ENCODE measurements at places on chromosomes 2 and 18. TPM values are rescaled to one million over a fixed set of nuclear protein-coding genes. Genes with fewer than 3 reads are reported as not detected.

DNA sequence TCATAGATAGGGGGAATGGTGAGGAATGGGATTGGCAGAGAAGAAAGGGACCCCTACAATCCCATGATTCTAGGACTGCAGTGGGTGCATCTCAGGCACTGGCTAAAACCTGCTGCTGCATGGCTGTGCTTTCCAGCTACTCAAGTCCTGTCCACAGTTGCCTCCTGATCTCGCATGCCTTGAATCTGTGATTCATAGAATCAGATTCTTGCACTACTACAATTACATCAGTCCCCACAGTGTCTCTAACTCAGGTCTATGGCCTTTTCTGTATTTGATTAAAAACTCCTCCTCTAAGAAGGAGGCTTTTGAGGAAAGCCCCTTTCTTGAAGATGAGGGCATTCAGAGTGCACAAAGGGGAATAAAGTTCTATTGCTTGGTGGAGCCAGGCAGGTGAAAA is 117.4 kb downstream of the LRATD1 start:
- no peak overlapping the region for H3K4me3 ChIP-seq
- DNase-seq: peak; percentile 41
- H3K27ac ChIP-seq: no peak overlapping the region
- H3K36me3 ChIP-seq: no peaks in the 10 kb centered on the region

DNA sequence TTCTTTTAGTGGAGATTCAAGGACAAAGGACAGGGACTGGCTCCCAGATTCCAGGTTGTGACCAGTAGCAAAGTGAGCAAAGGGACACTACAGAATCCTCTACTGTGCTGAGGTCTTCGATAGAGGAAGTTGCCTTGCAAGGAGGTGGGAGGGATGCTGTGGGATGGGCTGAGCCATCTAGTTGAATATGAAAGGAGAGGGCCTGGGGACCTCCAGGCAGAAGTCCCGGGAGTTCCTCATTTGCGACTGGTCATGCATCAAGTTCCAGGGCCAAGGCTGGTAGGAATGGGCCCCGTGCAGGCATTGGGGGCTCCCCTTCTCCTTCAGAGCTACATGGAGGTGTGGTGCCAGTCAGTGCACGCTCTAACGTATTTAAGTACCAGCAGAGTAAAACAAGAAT is 12.6 kb upstream of the PROM2 start:
- no peak overlapping the region for H3K27ac ChIP-seq
- H3K27me3 ChIP-seq: no peaks in the 10 kb centered on the region
- H3K4me1 ChIP-seq: no peaks in the 10 kb centered on the region
- no peak for DNase-seq
- no peak overlapping the region for H3K4me3 ChIP-seq

- no peak overlapping the region for H3K4me3 ChIP-seq
- no peaks in the 10 kb centered on the region for H3K27me3 ChIP-seq
- H3K4me1 ChIP-seq: peaks cover 8% of the 10 kb centered on the region
- H3K36me3 ChIP-seq: no peaks in the 10 kb centered on the region
These were observed 811 bp upstream of the SCG2 start for GRCh38 chr2:223602972-223603371.

Gene TMEM17
- polyA plus RNA-seq: 1.2 TPM

- no peak overlapping the region for H3K27ac ChIP-seq
- peak; percentile 76 for DNase-seq
- H3K4me3 ChIP-seq: no peak overlapping the region
- H3K4me1 ChIP-seq: peaks cover 5% of the 10 kb centered on the region
- H3K27me3 ChIP-seq: no peaks in the 10 kb centered on the region
These were observed 124.2 kb downstream of the UBE2E3 start for GRCh38 chr2:181104512-181105115.

DNA sequence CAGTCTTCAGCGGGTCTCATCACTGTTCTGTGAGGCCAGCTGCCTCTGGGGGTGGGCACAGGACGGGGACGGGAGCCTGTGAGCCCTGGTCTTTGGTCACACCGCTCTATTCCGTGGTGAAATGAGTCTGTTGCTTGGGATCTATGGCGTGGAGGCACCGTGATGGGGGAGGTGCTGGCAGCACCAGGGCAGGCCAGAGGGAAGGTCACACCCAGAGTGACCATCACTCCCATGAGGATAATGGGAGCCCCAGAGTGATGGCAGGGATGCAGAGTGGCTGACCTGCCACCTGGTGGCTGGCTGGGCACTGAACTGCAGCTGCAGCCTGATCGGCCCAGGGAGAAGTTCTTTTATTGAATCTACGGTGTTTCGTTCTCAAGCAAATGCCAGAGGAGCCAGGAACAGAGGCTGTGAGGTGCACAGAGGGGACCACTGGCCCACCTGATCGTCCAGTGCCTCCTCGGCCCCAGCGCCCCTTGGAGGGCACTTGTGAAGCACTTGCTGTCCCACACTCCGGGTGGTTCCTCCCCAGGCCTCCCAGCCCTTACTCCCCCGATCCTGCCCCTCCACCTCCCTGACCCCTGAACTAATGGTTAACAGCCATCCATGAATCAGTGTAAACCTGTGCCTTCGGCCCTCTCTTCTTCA is 17.9 kb downstream of the KCNIP3 start:
- H3K4me3 ChIP-seq: no peak overlapping the region
- H3K36me3 ChIP-seq: no peaks in the 10 kb centered on the region
- DNase-seq: peak; percentile 7
- peaks cover 9% of the 10 kb centered on the region for H3K4me1 ChIP-seq
- peaks cover 5% of the 10 kb centered on the region for H3K27me3 ChIP-seq

Gene TNFAIP6
- 1.3 TPM for polyA plus RNA-seq

Gene SNED1
- 3.7 TPM for polyA plus RNA-seq

Gene SULT6B1
- not detected for polyA plus RNA-seq

GRCh38 chr2:176383836-176384442 is 114.7 kb downstream of the MTX2 start:
- H3K4me1 ChIP-seq: no peaks in the 10 kb centered on the region
- peaks cover 4% of the 10 kb centered on the region for H3K27me3 ChIP-seq
- DNase-seq: no peak
- H3K4me3 ChIP-seq: no peak overlapping the region
- H3K27ac ChIP-seq: no peak overlapping the region
- no peaks in the 10 kb centered on the region for H3K36me3 ChIP-seq

Gene CNDP2
- 59.7 TPM for polyA plus RNA-seq

- H3K27ac ChIP-seq: peak overlapping the region; percentile 9
- H3K4me3 ChIP-seq: no peak overlapping the region
- no peaks in the 10 kb centered on the region for H3K36me3 ChIP-seq
- DNase-seq: peak; percentile 79
- peaks cover 12% of the 10 kb centered on the region for H3K4me1 ChIP-seq
- no peaks in the 10 kb centered on the region for H3K27me3 ChIP-seq
These were observed 31.1 kb upstream of the EIF2AK3 start for GRCh38 chr2:88658326-88658725.

- DNase-seq: no peak
- no peak overlapping the region for H3K27ac ChIP-seq
- H3K27me3 ChIP-seq: peaks cover 9% of the 10 kb centered on the region
These were observed 23.1 kb upstream of the ATG16L1 start for GRCh38 chr2:233228376-233228775.

Gene PCBP1
- 171 TPM for polyA plus RNA-seq

DNA sequence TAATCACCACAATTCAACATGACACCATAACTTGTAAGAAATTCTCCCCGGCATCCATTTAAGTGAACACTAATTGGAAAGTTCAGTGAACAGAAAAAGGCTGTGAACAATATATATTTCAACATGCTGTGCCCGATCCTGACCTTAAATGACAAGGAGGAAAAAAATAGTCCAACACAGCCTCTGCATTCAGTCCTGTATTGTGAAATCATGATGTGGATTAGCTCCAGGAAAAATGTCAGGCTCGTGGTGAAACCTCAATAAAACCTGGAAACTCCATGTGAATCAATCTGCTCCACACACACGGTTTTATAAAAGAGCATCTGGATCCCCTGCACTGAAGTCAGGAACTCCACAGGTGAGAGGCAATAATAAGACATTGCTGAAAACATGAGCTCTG is 145.4 kb upstream of the SPOPL start:
- H3K4me1 ChIP-seq: no peaks in the 10 kb centered on the region
- no peak overlapping the region for H3K4me3 ChIP-seq
- no peak overlapping the region for H3K27ac ChIP-seq
- H3K27me3 ChIP-seq: no peaks in the 10 kb centered on the region
- DNase-seq: peak; percentile 29
- no peaks in the 10 kb centered on the region for H3K36me3 ChIP-seq

Gene CELF4
- polyA plus RNA-seq: not detected

DNA sequence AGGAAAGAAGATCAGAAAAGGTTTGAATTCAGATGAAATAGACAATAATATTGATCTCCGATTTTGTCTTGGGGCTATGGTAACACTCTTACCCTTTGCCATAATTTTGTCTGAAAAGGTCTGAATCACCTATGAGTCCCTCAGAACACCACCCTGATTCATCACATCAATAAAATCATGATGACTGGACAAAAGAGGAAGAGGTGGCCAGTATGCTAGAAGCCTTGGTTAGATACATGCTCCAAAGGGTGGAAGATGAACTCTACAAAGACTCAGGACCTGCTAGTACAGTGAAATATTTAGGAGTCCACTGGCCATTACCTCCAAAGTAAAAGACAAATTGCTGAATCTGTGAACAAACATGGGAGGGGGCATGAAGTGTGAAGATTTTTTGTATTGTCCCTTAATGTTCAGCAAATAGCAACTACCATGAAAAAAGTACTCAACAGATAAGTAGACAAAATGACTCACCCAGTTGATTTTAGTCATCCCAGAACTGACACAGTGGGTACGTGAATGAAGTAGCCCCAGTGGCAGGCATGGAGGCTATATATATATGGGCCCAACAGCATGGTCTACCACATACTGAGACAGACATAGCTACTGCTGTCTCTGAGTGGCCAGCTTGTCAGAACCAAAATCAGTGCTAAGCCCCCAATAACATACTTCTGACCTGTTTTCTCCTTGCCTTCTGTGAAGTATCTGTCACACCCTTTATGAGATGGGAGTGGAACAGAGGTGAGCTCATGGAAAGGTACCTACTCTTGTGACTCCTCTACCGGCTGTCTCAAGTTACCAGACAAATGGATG is 36.5 kb upstream of the GLS start:
- peak; percentile 69 for DNase-seq
- H3K36me3 ChIP-seq: no peaks in the 10 kb centered on the region
- H3K4me1 ChIP-seq: peaks cover 7% of the 10 kb centered on the region
- no peaks in the 10 kb centered on the region for H3K27me3 ChIP-seq
- no peak overlapping the region for H3K27ac ChIP-seq

Gene ELOA2
- not detected for polyA plus RNA-seq

Gene FEV
- not detected for polyA plus RNA-seq

Gene VWC2L
- not detected for polyA plus RNA-seq

Gene CD302
- polyA plus RNA-seq: 3.0 TPM

Gene SEPTIN10
- 42.4 TPM for polyA plus RNA-seq

Gene BCL2
- 0.33 TPM for polyA plus RNA-seq

DNA sequence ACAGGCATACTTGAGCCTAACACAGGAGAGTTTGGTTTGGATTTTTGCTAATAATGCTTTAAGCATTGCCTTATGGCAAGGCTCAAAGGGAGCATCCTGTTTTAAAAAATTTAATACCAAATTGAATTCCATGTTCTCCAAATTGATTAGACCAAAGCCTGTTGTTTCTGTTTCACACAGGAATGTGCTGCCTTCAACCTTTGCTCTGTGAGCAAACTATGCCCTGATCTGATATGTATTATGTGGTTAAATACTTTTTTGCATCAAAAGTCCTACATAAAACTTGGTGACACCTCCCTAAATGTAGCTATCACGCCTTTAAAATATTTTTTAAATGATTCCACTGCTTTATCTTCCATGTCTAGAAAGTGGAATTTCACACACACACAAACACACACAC is 691.4 kb downstream of the CPS1 start:
- DNase-seq: no peak
- no peaks in the 10 kb centered on the region for H3K36me3 ChIP-seq
- H3K27me3 ChIP-seq: no peaks in the 10 kb centered on the region
- no peak overlapping the region for H3K27ac ChIP-seq
- H3K4me1 ChIP-seq: no peaks in the 10 kb centered on the region
- no peak overlapping the region for H3K4me3 ChIP-seq

Gene CIB4
- polyA plus RNA-seq: not detected

- H3K27ac ChIP-seq: no peak overlapping the region
- no peak overlapping the region for H3K4me3 ChIP-seq
- DNase-seq: no peak
- H3K36me3 ChIP-seq: no peaks in the 10 kb centered on the region
These were observed 48.0 kb downstream of the TCF7L1 start for GRCh38 chr2:85181134-85181631.

DNA sequence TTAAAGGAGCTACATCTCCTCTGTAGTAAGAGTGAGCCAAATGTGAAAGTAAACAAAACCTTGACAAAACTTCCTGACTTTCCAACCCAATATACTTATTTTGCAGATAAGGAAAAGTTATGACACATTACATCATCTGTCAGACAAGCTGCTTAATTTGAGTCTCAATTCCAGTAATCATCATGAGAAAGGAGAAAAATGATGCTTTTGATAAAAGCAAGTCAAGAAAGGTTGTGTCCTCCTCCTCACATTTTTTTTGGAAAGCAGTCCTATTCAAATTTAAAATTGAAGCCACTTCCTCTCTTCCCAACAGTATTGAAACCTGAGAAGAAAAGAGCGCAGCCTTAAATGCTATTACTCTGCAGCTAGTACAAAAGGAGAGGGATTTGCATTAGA is 519.6 kb downstream of the LRP1B start:
- DNase-seq: peak; percentile 15
- H3K27ac ChIP-seq: no peak overlapping the region
- H3K36me3 ChIP-seq: no peaks in the 10 kb centered on the region
- no peak overlapping the region for H3K4me3 ChIP-seq
- H3K27me3 ChIP-seq: no peaks in the 10 kb centered on the region
- H3K4me1 ChIP-seq: no peaks in the 10 kb centered on the region

Gene NDUFAF7
- polyA plus RNA-seq: 17.4 TPM

DNA sequence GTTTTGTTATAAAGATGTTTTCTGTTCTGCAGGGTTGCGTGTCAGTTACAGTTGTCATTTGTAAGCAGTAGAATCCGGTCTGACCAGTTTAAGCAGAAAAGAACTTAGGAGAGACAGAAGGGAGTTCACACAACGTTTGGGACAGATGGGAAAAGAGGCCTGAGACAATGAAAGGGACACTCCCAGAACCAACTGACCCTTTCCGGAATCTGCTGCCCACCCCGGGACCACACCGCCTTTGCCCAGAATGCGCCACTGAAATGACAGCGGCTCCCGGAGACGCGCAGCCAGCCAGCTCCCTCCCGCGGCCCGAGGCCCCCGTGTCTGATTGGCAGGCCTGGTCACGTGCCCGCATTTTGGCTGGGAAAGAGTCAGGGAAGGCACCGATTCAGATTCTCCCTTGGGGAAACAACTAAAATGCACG is 244.6 kb downstream of the BCL2 start:
- no peak overlapping the region for H3K27ac ChIP-seq
- H3K4me1 ChIP-seq: no peaks in the 10 kb centered on the region
- DNase-seq: peak; percentile 16
- peaks cover 3% of the 10 kb centered on the region for H3K27me3 ChIP-seq

DNA sequence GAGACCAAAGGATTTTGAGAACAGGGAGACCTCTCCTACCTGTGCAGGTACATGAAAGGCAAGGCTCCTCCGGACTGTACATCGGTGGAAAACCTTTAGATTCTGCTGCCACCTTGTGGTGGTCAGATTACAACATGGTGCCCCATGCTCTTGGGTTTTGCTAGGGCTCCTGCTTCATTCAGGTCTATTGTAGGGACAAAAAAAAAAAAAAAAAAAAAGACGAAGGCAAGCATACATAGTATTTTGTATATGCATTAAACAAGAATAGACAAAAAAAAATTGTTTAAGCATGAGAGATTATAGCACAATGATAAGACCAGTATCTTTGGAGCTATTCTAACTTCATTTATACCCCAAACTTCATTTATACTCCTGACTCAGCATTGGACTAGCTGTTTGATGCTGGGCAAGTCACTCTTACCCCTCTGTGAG is 27.4 kb upstream of the SPR start:
- no peaks in the 10 kb centered on the region for H3K4me1 ChIP-seq
- DNase-seq: peak; percentile 52
- no peaks in the 10 kb centered on the region for H3K36me3 ChIP-seq

Gene HAAO
- polyA plus RNA-seq: 0.09 TPM
